ENCODE measurements at places on chromosomes 3 and 15. TPM values are rescaled to one million over a fixed set of nuclear protein-coding genes. Genes with fewer than 3 reads are reported as not detected.

DNA sequence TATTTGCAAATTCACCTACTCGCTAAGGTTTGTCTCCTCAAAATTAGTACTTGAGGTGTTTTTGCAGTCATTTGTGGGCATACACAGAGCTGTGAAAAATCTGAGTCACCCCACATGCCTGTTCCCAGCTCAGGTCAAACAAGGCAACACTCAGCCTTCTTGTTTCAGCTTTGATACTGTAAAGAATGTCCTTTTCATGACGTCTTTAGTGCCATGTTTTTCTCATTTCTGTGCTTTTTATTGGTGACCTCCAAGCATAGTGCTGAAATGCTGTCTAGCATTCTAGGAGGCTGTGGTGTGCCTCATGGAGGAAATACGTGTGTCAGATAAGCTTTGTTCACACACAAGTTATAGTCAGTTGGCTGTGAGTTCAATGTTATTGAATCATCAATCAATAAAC is 8.8 kb downstream of the CAPN3 start:
- no peak overlapping the region for H3K27ac ChIP-seq
- peaks cover 19% of the 10 kb centered on the region for H3K4me1 ChIP-seq
- no peak overlapping the region for H3K4me3 ChIP-seq
- no peaks in the 10 kb centered on the region for H3K36me3 ChIP-seq

DNA sequence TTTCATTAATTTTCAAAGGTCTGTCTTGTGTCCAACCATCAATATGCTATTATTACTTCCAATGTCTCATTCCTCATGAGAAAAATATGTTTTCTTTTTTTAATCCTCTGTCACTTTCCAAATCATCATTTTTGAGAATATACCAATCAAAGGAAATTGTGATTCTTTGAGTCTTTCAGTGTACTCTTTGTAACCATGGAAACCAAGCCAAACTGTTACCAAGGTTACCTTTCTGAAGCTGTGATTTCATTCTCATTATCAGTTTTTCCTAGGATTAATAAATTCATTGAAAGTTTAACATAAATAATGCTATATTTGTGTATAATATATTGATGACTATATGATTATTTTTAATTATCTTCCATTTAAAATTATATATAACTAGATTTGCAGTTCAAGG is 16.6 kb upstream of the PLSCR5 start:
- DNase-seq: no peak
- H3K4me3 ChIP-seq: no peak overlapping the region
- H3K36me3 ChIP-seq: no peaks in the 10 kb centered on the region

SQOR gene
- 19.4 TPM for total RNA-seq

DNA sequence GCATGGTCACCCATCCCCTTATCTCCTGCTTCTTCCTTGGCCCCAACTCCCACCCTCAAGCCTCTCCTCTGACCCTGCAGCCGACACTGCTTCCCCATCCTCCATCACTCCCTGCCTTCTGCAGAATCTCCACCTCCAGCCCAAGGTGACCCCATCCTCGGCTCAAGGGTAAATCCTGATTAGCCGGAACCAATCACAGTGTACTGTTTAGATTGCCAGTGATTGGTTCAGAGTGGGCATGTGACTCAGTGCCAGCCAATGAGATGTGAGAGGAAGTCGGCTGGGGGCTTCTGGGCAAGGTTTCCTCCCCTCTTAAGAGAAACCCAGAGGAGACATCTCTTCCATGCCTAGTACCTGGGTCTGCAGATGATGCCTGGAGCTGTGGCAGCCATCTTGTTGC is 10.3 kb downstream of the CACNA2D2 start:
- no peak for DNase-seq
- no peak overlapping the region for H3K4me3 ChIP-seq
- H3K27ac ChIP-seq: no peak overlapping the region
- no peaks in the 10 kb centered on the region for H3K4me1 ChIP-seq

DNA sequence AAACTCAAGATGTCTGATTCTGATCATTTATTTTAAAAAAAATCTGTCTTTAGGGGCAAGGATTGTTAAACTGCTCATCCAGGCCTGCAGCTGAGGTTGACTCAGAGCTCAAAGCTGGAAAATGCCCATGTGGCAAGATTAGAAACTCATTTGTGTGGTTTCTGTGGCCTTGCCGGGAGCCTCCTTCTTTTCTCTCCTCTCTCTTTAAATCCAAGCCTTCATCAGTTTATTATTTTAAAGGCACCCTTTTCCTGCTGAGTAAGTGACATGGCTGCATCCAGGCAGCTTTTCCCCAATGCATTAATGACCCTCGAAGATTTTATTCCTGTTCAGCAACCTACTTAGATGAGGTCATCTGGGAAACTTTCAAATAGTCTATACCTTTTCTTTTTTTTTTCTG is 221.3 kb upstream of the CDIN1 start:
- no peaks in the 10 kb centered on the region for H3K27me3 ChIP-seq
- no peak for DNase-seq
- H3K36me3 ChIP-seq: no peaks in the 10 kb centered on the region
- no peak overlapping the region for H3K4me3 ChIP-seq
- no peaks in the 10 kb centered on the region for H3K4me1 ChIP-seq
- no peak overlapping the region for H3K27ac ChIP-seq

DNA sequence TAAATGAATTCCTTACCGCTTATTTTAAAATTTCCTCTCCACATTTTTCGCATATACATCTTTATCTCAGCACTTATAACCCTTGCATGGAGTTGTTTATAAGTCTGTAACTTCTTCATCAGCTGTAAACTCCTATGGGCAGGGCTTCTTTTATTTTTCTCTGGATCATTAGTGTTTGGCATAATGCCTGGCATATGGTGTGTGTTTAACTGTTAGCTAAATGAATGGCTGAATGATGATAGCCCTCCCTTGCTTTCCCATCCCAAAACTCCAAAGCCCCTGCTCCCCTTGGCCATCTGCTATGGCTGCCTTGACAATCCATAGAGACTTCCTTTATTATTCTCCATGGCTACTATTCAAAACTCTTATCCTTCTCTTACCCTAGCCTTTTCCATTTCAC is 48.1 kb upstream of the SEMA6D start:
- no peak overlapping the region for H3K27ac ChIP-seq
- H3K36me3 ChIP-seq: no peaks in the 10 kb centered on the region
- H3K27me3 ChIP-seq: no peaks in the 10 kb centered on the region
- H3K4me3 ChIP-seq: no peak overlapping the region

- no peaks in the 10 kb centered on the region for H3K27me3 ChIP-seq
- H3K4me1 ChIP-seq: no peaks in the 10 kb centered on the region
- H3K27ac ChIP-seq: no peak overlapping the region
- H3K36me3 ChIP-seq: peaks cover 38% of the 10 kb centered on the region
Measured at GRCh38 chr3:121730940-121731687, 18.4 kb downstream of the GOLGB1 start.

IL17RE gene
- total RNA-seq: 14.5 TPM

SNTN gene
- total RNA-seq: not detected

- no peaks in the 10 kb centered on the region for H3K27me3 ChIP-seq
- no peaks in the 10 kb centered on the region for H3K4me1 ChIP-seq
- no peak for DNase-seq
- no peaks in the 10 kb centered on the region for H3K36me3 ChIP-seq
Measured at GRCh38 chr3:72259755-72260587, 475.0 kb upstream of the PROK2 start.
